CD4-positive, alpha-beta T cell treated with Interleukin-4 for 1 hour (primary cell): ENCODE measurements at places on chromosomes 1 and 21.

GRCh38 chr1:234229581-234230387 is 143.5 kb upstream of the COA6 start:
- no peak for DNase-seq

- no peak for DNase-seq
These were observed 145.6 kb downstream of the GDAP2 start for GRCh38 chr1:117783606-117784396.

GRCh38 chr1:10663678-10664035 is 132.8 kb downstream of the CASZ1 start:
- DNase-seq: no peak

GRCh38 chr21:33677450-33677849 is 35.1 kb downstream of the ITSN1 start:
- no peak for DNase-seq

DNA sequence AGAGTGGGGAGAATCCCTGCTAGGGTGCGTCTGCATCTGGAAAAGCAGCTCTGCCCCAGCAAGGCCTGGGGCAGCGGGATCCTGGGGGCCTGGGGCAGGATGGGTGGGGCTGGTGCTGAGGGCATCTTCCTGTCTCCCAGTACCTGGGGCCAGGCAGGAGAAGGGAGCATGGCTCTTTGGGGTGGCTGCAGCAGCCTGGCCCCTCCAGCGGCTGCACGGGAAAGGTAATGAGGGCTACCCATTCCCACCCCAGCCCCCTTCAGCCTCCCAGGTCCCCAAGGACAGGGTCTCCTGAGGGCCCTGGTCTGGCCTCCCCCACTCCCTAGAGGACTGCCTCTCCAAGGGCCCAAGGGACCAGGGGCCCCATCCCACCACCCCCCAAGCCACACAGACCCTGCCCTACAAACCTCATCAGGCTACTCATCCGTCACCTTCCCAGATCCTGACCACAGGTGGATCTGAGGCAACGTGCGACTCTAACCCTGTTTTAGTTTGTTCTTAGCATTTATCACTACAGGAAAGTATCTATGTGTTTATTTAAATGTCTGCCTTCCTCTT is 910 bp upstream of the ANKRD65 start:
- no peak for DNase-seq

DNA sequence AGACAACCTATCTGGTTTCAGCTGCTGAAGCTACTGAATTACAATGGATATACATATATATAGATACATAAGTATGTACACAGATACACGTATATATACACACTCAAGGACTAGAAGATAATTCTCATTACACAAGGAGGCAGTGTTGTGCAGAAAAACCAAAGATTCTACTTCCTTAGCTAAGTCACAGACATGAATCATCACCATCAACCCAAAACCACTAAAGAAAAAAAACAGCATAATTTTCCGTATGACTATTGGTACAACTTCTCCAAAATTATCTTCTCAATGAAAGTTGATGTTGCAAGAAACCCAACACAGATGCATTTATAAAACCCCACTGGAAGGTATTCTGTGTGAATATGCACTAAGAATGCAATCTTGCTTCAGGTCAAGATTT is 36.8 kb upstream of the RPF1 start:
- no peak for DNase-seq

DNA sequence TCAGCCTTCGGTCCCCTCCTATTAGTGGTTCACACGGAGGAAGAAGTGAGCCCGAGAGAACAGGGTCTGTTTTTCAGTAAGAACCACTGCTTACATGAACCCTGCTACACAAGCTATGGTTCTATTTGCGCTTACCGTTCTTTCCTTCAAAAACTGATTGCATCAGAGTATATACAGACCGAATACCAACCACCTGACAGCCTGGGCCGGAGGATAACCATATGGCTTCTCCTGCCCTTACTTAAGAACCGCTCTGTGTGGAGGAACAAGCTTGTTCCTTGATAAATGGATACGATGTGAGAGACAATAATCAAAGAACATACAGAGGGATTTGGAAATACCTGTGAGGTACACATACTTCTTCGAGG is 1.1 kb upstream of the KCNT2 start:
- DNase-seq: no peak

DNA sequence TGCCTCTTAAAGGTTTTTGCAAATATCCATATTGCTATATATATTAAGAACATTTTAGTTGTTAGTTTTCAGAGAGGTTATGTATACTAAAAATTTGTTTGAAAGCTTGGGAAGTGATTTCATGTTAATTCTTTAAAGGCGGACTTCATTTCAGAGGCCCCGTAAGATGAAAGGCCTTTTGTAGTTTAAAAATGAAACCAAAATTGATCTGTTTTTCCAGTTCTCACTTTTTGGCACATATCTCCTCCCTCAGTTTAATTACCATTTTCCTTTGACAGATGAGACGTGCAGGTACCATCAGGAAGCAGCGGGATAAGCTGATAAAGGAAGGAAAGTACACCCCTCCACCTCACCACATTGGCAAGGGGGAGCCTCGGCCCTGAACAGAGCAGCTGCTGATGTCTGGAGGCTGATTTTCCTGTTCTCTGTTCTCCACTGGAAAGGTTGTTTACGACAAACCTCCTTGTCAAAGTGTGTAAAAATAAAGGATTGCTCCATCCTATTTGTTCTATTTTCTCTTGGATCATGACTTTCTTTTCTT is 8.0 kb downstream of the NDUFS5 start:
- peak; percentile 42 for DNase-seq
